ENCODE measurements at places on chromosomes 7 and 10. TPM values are rescaled to one million over a fixed set of nuclear protein-coding genes. Genes with fewer than 3 reads are reported as not detected.

ADAMTS14 gene
- 1.1 TPM for polyA plus RNA-seq

TMEM196 gene
- polyA plus RNA-seq, result not detected

MOSPD3 gene
- polyA plus RNA-seq, result 28.8 TPM

PIP gene
- polyA plus RNA-seq, result not detected

PPP1R3A gene
- polyA plus RNA-seq, result not detected

CLDN12 gene
- 54.3 TPM for polyA plus RNA-seq

CREB5 gene
- polyA plus RNA-seq, result 11.9 TPM

CREM gene
- 147 TPM for polyA plus RNA-seq

- no peak for DNase-seq
Measured at GRCh38 chr10:3292636-3293035, 120.1 kb upstream of the PITRM1 start.

DNA sequence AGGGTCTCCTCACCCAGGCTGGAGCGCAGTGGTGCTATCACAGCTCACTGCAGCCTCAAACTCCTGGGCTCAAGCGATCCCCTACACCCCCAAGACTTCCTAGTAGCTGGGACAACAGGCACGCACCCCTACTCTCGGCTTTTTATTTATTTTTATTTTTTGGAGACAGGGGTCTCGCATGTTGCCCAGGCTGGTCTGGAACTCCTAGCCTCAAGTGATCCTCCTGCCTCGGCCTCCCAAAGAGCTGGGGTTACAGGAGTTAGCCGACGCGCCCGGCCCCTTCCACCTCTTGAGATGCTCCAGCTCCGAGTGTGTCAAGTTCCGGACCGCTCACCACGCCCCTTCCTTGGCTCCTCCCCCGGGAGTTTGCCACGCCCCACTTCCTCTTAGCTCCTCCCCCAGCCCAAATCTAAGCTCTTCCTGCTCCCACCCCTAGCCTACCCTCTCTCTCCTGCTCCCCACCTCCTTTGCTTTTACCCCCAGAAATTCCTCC lies 6.3 kb downstream of the NAT16 start:
- DNase-seq, result no peak

DNA sequence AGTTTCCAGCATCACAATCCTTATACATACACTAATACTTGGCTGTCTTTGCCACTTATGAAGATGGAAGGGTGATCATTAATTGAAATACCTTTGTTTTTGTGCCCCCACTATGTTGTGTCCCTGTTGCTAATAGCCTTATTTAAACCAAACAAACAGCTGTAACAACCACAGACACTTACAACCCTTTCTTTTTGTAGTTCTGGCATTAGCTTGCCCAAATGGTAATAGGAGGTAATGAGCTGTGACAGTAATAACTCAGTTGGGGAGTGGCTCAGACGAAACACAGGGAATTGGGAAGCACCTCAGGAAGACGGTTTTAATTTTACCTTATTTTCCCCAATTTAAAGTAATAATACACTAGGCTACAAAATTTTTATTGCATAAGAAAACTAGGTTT lies 83.4 kb downstream of the MDFIC start:
- no peak for DNase-seq

DNA sequence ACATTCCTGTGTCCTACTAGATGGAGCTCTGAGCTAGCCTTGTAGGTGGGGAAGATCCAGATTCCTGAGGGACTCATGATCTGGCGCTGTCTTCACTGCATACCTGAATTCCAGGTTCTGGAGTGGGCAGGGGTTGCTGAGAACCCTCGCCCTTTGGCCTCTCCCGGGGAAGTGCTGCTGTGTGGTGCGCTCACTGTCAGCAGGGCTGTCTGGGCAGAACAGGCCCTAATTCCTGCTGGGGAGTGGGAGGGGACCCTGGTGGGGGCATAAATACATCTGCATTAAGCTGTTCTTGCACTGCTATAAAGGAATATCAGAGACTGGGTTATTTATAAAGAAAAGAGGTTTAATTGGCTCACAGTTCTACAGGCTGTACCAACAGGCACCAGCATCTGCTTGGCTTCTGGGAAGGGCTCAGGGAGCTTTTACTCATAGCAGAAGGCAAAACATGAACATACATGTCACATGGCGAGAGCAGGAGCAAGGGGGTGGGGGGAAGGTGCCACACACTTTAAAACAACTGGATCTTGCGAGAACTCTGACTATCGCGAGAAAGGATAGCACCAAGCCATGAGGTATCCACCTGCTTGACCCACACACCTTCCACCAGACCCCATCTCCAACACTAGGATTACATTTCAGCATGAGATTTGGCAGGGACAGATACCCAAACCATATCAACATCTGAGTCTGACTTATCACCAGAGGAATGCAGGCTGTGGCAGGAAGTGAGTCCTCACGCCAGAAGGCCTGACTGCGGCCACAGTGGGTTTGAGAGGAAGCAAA lies 115.0 kb downstream of the ADCY1 start:
- no peak for DNase-seq

GRCh38 chr7:145082366-145083161 lies 246.7 kb upstream of the TPK1 start:
- DNase-seq, result no peak

- no peak for DNase-seq
Measured at GRCh38 chr7:2631946-2632732, at the start of gene TTYH3. Gene TTYH3 (plus strand): TSS chr7:2631986. CDS start chr7:2632156, 170 bp downstream.

DNA sequence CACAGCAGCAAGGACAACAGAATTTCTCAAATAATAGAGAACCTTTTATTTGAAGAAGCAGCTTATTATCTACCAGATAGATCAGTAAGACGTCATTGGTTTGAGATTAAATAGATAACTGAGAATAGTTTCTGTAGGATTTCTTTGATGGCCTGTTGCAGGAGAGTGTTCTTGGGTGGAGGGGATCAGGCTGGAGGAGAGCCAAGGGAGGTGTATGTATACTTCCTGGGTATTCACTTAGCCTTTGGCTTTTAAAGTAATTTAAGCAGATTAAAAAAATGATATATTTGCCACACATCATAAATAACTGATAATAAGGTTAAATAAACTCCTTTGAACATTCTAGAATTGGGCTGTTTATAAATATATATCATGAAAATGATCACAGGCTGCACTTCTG lies 486.1 kb upstream of the IGFBP3 start:
- DNase-seq, result no peak

DNA sequence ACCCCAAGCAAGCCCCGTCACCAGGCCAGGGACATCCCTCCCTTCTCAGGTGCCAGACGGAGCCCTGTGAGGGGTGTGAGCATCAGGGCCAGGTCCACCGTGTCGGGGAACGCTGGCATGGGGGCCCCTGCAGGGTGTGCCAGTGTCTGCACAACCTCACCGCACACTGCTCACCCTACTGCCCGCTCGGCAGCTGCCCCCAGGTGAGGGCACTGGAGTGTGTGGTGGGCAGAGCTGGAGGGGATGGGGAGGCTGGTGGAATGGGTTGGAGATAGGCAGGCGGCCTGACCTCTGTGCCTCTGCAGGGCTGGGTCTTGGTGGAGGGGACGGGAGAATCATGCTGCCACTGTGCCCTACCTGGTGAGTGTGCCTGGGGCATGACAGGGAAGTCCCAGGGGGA lies 19.9 kb upstream of the ZNF467 start:
- DNase-seq, result no peak

- no peak for DNase-seq
Measured at GRCh38 chr7:92631850-92632487, 41.8 kb upstream of the FAM133B start.

- no peak for DNase-seq
Measured at GRCh38 chr10:22609251-22609650, 105.1 kb downstream of the PIP4K2A start.

GRCh38 chr7:102024769-102025391 lies 207.5 kb downstream of the CUX1 start:
- no peak for DNase-seq

DNA sequence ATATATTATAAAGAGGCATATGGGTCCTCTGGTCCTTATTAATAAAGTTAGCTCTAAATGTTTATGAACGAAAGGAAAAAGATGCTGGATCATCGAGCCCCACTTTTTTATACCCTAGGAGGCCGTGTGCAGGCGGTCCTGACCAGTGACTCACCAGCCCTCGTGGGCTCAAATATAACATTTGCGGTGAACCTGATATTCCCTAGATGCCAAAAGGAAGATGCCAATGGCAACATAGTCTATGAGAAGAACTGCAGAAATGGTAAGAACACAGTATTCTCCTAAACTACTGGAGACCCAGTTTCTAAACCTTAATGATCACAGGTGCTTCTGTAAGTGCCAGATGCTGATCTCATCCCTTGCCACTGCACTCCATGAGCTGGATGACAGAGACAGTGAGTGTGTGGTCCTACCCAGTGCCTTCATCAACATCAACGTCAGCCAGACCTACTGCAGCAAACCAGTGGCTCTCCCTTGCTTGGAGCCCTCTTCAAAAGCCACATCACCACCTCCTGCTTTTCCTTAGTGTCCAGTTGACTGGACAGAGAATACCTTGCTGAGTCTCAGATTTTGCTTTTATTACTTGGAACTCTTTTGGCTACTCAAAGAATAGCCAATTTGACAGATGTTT lies 7.6 kb downstream of the GPNMB start:
- DNase-seq, result no peak

GRCh38 chr7:33698041-33698440 lies 207.3 kb upstream of the BMPER start:
- DNase-seq, result no peak

DNA sequence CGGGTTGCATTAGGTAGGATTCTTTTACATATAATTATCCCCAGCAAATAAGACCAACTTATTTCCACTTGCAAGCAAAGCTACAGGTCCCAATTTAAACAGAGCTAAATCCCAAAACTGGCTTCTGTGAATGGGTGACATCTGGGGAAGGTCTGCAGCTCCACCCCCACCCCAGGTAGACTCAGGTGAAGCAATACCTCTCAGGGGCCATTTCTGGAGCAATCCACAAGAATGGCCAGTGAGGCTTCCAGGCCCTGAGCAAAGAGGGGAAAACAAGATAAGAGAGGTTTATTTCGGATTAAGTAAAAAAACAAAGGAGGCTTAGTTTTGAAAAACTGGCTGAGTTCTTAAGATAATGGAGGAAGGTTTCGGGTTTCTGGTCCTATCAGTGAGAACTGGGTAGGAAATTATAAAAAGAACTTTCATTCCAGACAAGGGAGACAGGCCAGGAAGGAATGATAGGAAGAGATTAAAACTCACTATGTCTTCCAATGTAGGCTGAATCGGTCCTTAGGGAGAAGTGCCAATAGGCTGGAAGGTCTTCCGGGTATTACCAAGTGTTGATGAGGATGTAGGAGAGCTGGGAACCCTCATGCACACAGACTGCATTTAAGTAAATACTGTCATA lies 25.4 kb downstream of the SH3PXD2A start:
- DNase-seq, result no peak

GRCh38 chr10:42776681-42777080 lies 5.9 kb upstream of the BMS1 start:
- DNase-seq, result no peak

GRCh38 chr7:10439027-10439426 lies 534.6 kb upstream of the PHF14 start:
- no peak for DNase-seq

GRCh38 chr10:119211176-119211575 lies 3.8 kb downstream of the GRK5 start:
- no peak for DNase-seq

DNA sequence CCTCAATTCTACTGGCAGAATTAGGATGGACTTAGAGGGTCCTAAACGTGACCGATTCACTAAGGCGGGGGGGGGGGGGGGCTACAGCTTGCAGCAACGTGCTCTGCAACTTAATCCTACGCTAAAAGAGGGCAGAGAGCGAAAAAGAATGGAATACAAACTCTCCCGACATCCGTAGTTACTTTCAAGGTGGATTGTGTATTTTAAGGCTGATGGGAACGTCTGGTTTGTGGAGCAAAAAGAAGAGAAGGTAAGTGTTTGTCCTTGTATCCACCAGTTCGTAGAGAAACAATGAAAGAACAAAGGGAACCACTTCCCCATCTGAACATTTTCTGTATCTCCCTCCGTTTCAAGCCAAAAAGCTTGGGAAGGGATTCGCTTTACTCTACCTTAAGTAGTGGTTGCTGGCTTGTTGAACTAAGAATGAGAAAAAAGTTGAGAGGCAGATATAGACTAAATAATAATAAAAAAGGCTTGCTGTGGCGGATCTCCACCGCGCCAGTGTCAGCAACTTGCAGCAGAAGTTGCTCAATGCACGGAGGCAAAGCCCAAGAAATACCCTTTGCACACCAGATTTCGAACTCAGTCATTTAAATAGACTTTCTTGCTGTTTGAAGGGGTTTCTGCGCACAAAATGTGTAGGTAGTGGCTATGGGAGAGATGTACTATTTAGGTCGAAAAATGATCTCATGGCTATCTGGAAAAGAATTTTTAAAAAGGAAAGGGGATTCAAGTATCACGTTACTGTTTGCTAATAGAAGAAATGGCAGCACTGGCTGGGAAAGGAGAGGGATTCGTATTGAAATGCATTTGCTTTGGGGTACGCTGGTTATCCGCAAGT lies 736 bp downstream of the SKIDA1 start:
- no peak for DNase-seq

DNA sequence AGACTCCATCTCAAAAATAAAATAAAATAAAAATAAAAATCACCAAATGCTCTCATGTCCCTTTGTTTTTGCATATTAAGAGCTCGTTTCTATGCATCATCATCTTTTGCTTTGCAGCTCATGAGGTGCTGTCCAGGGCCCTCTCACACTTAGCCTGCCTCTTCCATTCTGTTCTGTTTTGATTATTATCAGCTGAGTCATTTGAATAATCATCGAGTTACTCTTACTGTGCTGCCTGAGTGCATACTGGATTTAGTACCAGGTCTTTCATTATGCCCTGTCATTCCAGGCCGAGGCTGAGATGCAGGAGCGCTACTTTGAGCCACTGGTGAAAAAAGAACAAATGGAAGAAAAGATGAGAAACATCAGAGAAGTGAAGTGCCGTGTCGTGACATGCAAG lies 33.0 kb downstream of the UCMA start:
- no peak for DNase-seq

- DNase-seq, result no peak
Measured at GRCh38 chr7:155453296-155454182, 4.4 kb upstream of the EN2 start.

DNA sequence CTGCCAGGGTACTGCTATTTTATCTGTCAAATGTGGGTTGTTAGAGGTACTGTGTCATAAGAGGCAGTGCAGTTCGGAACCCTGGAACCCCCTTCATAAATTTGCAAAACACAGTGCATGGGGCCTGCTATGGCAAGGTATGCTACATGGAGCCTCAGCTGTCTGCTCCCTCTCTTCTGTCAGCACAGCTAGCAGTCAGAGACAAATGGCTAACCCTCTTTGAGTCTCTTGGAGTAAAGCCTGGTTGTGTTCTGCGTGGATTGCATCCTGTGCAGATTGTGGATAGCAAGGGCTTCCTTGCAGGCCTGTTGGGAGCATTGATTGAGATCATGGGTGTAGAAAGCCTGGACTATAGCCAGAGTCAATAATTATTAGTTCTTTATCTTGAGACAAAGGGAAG lies 397.8 kb downstream of the AUTS2 start:
- no peak for DNase-seq

All from renal cortex interstitium (tissue), 15 donors.